RWPE1 (cell line): ENCODE measurements at places on chromosomes 5 and 9.
A peak's percentile ranks its signal among the peaks of the same experiment; 100 is the strongest.

DNA sequence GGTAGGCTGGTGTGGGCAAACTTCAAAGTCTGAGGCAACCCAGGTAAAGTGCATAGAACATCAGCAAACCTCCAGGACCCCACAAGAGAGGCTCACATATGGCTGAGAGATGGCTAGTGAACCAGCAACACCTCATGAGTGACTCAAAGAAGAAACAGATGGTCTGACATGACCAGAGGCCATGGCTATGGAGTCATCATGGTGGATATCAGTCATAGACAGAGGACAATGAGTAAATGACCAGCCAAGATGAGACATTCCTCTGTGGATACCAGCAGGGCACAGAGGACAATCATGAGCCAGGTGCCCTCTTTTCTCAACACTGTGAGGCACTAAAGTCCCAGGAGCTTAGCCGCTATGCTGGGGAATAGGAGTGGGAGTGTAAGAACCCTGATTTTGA is 180.8 kb downstream of the RASEF start:
- DNase-seq: no peak

DNA sequence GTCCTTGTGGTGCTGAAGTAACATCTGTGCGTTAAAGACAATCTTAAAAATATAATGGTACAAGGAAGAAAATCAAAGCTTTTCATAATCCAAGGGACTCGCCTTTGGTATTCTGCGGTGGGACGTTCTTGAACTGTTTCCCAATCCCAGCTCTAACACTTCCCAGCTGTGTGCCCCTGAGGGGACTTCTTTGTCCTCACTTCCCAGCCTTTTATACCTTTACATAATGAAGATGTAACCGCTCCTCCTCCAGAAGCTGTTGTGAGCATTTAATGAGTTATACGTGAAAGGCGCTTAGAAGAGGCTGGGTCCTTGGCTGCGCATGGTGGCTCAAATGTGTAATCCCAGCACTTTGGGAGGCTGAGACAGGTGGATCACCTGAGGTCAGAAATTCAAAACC is 16.9 kb downstream of the STK10 start:
- no peak for DNase-seq

DNA sequence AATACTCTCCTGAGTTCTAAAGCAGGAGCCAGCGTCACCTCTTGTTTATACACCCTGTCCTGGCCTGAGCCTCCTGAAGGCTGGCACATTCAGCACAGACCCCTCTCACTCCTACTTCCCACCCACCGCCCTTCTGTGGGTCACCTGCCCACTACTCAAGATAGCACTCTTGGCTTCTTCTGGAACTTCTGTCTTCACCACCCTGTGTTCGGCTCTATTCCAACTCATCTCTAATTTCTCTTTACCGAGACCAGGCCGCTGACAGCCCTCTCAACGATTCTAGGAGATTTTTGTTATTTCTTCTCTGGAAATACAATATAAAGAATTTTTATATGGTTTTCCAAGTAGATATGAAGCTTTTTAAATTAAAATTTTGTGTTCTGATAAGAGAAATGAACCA is 57.4 kb downstream of the IRF1 start:
- no peak for DNase-seq

- no peak for DNase-seq
These were observed 300.5 kb downstream of the ARL15 start for GRCh38 chr5:54009828-54010227.

GRCh38 chr5:90529939-90530677 is 724 bp upstream of the LYSMD3 start:
- peak; percentile 92 for DNase-seq

GRCh38 chr9:135718616-135719015 is 16.6 kb downstream of the KCNT1 start:
- peak; percentile 45 for DNase-seq

DNA sequence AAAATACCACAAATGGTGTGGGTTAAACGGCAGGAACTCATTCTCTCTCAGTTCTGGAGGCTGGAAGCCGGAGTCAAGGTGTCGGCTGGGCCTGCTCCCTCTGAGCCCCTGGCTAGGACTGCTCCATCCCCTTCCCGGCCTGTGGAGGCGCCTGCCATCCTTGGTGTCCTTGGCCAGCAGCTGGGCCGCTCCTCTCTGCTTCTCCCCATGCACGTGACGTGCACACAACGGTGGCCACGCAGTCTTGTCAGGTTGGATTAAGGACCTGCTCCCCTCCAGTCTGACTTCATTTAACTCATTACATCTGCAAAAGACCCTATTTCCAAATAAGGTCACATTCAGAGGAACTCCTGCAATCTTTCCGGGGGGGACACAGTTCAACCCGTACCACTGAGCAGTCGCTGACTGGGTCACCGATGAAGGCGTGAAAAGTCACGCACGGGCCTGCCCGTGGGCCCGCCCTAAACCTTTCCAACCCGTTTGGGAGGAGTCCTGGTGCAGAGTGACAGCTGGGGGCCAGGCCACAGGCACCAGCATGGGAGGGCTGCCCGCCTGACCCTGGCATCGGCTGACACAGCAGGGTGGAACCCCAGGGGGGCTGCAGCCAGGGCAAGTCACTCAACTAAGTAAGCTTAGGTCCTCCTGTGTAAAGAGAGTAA is 135.2 kb downstream of the COL23A1 start:
- DNase-seq: no peak

DNA sequence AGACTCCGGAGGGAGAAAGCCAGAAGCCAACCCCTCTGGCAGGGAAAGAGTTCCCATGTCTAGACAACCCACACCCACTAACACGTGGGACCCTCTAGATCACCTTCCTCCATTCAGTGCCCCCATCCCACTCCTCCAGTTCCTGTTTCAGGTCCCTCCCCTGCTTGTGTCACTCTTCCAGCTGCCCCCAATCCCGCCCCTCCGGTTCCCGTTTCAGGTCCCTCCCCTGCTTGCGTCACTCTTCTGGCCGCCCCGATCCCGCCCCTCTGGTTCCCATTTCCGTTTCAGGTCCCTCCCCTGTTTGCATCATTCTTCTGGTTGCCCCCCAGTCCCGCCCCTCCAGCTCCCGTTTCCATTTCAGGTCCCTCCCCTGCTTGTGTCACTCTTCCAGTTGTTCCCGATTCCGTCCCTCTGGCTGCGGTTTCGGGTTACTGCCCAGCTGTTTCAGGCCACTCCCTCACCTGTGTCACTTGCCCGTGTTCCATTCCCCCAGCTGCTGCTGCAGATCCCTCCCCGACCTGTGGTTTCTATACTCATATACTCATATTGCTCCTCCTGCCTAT is 64.8 kb upstream of the RANBP6 start:
- DNase-seq: peak; percentile 84

- DNase-seq: no peak
These were observed 560 bp downstream of the DOCK2 start for GRCh38 chr5:169637549-169638121.

DNA sequence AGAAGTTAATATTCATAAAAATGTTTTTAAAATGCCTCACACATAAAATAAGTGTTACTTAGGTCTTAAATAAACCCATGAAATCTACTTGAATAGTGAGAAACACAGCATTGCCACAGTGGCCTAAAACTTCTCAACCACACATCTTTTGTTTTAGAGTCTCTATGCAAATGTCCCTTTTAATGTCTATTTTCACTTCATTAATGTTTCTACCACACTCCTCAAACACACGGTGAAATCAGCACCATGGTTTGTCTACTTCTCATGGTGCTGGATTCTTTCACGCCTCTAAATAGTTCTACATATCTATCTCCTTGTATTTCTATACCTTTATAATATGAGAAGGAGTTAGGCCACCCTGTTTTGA is 111.2 kb downstream of the EDIL3 start:
- no peak for DNase-seq

DNA sequence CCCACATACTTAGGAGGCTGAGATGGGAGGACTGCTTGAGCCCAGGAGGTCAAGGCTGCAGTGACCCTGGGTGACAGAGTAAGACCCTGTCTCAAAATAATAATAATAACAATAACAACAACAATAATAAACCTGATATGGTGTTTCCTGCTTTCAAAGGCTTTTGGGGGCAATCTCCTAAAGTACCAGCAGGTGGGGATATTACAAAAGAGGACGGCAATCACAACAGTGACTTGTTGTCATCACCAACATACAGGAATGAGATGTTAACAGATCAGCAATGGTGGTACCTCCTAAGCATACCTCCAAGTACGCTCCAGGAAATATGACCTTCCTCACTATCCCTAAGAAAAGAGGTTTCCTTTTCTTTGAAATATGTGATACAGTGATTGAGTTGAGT is 91.1 kb upstream of the RNF180 start:
- DNase-seq: peak; percentile 62

DNA sequence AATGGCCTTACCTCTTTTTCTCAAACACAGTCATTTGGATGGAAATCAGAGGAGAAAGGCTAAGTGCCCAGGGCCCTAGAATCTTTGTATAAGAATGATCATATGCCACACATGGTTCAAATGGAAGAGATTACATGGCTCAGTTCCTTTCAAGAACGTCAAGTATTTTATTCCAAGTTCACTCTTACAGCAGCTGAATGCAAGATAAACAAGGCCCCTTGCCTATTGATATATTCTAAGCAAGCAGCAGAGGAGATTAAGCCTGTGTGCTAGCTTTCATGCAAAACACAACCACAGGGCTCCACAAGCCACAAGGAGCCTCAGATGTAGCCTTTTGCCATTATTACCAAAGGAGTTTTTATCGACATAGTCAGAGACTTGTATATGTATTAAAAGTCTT is 55.3 kb upstream of the SLCO6A1 start:
- DNase-seq: no peak

DNA sequence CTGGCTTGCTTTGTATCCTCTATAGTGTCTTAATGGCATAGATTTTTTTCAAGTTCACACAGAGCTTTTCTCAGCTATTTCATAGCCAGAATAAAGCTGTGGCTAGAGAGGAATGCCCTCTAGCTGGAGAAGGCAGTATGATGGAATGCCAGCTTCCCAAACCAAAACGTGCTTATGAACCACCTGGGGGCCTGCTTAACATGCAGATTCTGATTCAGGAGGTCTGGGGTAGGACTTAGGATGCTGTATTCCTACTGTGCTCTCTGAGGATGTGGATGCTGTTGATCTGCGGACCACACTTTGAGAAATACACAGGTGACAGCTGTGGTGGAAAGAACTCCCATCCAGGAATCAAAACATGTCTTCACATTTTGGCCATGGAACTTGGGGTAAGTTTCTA is 49.9 kb upstream of the DPYSL3 start:
- no peak for DNase-seq

DNA sequence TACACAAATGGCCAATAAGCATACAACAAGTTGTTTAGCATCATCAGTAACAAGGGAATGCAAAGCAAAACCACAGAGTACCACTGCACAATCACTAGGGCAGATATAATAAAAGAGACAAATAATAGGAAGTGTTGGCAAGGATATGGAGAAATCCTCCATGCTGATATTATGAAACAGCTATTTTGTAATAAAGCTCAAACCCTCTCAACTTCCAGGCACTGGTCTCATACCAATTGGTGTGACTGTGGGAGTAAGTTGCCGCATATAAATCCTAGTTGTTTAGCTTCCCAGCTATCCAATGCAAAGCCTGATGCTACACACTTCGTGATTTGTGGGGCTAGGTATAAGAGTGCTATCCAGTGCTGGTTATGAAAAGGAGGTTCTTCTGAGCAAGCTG is 88.6 kb downstream of the SMIM23 start:
- no peak for DNase-seq

DNA sequence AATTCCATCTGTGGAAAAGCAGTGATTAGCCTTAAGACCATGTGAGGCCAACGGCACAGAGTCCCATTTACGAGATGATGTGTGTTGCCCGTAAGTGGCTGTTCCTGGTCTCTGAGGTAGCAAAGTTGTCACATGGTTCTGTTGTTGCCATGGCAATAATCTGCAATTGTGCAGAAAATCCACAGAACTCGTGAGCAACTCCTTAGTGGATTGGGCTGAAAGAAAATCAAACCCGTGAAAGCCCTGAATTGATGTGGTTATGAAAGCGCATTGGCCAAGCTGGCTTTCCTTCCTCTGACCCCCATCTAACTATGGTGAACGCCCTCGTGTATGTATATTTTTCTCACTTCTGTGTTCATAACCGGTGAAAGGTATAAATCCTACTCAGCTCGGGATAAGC is 614.7 kb downstream of the EBF1 start:
- DNase-seq: no peak

DNA sequence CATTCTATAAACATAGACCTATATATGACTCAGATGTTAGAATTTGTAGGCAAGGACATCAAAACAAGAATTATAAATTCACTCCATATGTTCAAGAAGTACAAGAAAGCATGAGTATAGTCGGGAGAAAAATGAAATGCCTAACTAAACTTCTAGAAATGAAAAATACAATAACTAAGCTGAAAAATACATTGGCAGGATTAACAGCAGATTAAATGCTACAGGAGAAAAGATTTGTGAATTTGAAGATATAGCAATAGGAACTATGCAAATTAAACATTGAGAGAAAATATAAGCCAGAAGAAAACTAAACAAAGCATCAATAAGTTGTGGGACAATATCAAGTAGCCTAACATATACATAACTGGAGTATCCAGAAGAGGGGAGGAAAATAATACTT is 55.3 kb upstream of the PRSS3 start:
- no peak for DNase-seq

DNA sequence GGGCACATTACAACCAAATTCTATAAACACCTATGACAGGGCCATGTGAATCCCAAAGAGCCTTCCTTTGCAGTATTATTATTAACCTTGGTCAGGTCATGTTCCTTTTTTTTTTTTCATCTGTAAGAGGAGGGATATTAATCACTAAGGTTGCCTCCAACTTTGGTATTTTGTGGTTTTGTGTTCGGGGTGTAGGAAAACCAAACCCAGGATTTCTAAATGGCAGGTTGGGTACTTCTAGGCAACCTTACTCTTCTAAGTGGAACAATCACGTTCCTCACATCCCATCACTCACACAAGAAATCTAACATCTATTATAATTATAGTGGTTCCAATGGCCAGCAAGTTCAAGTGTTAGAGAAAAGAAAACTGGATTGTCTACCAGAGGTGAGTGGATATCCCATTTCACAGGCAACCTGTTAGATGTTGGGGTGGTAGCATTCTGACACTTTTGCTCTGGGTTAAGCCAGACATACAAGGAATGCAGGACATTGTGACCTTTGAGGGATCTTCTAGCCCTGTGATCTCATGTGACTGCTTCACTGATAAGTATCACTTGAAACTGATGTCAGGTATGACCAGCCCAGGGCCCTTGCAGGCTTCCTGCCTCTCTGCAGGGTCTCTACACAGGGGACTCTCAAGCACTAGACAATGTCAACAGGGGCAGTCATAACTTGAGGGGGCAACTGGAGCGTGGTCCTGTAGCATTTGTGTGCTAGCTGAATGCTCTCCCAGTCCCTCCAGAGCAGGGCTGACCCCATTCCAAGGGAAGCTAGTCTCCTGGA is 126.2 kb upstream of the VLDLR start:
- no peak for DNase-seq

DNA sequence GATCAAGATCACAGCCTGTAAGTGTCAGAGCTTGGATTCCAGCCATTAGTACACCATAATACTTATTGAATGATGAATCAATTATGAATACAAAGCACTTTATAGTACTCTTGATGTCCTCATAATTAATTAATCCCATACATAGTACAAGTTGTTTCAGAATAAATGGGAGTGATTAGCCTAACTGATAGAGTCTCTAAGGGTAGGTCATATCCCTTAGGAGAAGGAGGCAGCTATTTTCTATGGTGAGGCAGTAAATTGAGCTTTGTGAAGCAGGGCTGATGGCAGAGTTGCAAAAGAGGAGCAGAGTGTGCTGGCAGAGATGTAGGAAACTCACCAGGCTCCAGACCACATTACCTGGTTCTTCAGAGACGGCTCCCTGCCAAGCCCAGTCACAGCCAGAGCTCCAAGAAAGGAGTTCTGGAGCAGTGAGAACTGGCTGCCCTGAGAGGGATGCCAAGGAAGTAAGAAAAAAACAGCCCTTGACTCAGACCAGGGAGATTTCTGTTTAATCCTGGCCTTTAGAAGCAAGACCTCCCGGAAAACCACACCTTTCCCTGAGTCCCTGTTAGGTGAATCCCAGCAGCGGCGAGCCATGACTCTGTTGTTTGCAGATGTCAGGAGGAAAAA is 112.9 kb downstream of the SH3TC2 start:
- DNase-seq: peak; percentile 80
